T1000 (cell line): ENCODE measurements at places on chromosomes 13 and 19.

DNA sequence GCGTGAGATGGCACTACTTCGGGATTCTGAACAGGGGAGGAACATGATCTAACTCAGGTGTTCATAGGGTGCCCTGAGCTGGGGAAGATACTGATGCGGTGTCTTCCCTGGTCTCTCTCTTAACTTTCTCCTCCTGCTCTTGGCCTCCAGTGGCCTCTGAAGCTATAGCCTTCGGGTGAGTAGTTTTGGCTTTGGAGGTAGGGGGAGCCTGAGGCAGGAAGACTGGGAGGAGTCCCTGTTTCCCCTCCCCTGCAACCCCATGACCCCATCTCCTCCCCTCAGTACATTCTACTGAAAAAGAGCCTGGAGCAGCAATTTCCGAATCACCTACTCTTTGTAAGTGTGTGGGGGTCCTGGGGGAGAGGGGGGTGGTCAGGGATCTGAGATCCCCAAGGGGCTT lies 3.5 kb downstream of the SELENOV start:
- no peak for DNase-seq

- no peak for DNase-seq
Observed at GRCh38 chr13:34409496-34410182, 532.4 kb upstream of the NBEA start.

DNA sequence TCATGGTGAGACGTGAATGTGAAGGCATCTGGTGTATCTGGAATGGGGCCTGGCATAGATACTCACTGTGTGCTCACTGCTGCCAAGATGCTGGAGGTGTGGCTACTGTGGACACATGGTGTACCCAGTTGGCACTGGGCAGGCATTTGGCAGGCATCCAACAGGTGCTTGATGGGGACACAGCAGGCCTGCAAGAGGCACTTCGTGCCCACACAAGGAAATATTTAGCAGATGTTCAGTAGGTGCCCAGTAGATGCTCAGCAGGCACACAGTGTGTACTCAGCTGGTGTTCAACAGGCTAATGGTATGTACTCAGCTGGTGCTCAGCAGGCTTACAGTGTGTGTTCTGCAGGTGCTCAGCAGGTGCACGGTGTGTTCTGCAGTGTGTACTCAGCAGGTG lies 14.2 kb downstream of the CRTC1 start:
- DNase-seq: no peak

GRCh38 chr19:8334458-8335342 lies 8.4 kb downstream of the KANK3 start:
- peak; percentile 44 for DNase-seq

GRCh38 chr13:39233519-39233918 lies 195.3 kb downstream of the NHLRC3 start:
- DNase-seq: no peak

DNA sequence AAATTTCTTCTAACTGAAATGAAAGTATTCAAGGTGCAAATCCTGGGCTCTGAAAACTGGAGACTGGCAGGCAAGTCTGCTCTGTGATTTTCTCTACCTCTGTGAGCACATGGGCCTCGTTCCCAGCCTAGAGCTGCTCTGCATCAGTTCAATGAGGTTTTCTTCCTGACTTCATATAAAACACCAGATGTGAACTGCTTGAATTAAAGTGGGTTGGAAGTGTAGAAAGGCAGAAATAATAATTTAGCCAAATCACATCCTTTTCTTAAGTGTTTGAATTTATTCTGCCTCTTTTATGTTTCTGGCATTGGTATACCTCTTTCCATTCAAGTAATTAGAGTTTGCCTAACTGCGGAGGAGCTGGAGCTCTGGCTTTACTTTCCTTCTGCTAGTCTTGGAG lies 540.8 kb downstream of the OLFM4 start:
- no peak for DNase-seq

- no peak for DNase-seq
Observed at GRCh38 chr13:37715606-37716015, 117.0 kb upstream of the POSTN start.
